ENCODE measurements at places on chromosomes 2 and 18. TPM values are rescaled to one million over a fixed set of nuclear protein-coding genes. Genes with fewer than 3 reads are reported as not detected.

Gene STEAP3
- total RNA-seq, result 5.9 TPM

Gene PLGLB1
- 4.9 TPM for total RNA-seq

Gene ANXA4
- 17.4 TPM for total RNA-seq

Gene COLEC12
- total RNA-seq, result 28.4 TPM

- H3K27me3 ChIP-seq, result no peaks in the 10 kb centered on the region
- H3K4me3 ChIP-seq, result no peak overlapping the region
- DNase-seq, result no peak
- peaks cover 27% of the 10 kb centered on the region for H3K4me1 ChIP-seq
- H3K36me3 ChIP-seq, result no peaks in the 10 kb centered on the region
Observed at GRCh38 chr2:240965296-240965904, 33.0 kb upstream of the SNED1 start.

- H3K27ac ChIP-seq, result no peak overlapping the region
- peaks cover 7% of the 10 kb centered on the region for H3K4me1 ChIP-seq
- no peaks in the 10 kb centered on the region for H3K36me3 ChIP-seq
- no peak overlapping the region for H3K4me3 ChIP-seq
- DNase-seq, result no peak
Observed at GRCh38 chr2:231200805-231201474, 2.5 kb downstream of the ARMC9 start.

DNA sequence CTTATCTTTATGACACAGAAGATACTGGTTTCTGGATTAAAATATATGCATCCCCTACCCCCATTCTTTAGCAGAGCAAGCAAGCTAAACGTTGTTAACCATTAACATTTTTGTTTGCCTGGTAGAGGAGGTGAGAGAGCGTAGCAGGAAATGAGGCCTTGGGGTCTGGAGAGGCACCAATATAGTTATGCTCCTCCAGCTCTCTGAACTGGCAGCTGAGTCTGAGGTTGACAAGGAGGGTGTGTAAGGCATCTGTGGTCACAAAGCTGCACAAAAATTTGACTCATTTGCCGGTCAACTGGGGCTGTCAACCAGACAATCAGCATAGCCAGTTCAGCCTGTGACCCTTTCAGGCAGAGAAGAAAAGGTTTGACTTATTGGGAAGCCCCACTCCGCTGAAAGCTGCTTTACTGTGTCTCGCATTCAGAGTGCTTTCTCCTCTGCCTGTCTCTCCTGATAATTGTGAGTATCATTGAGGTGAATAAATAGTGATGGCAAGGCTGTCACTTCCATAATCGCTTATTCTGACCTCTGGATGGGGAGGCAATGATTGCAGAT, 647.5 kb upstream of the SETBP1 start:
- no peaks in the 10 kb centered on the region for H3K27me3 ChIP-seq
- no peaks in the 10 kb centered on the region for H3K36me3 ChIP-seq
- H3K27ac ChIP-seq, result no peak overlapping the region
- DNase-seq, result no peak

GRCh38 chr2:240280621-240281020, 140.2 kb upstream of the OTOS start:
- H3K27ac ChIP-seq, result no peak overlapping the region
- no peaks in the 10 kb centered on the region for H3K36me3 ChIP-seq
- H3K27me3 ChIP-seq, result no peaks in the 10 kb centered on the region
- H3K4me1 ChIP-seq, result no peaks in the 10 kb centered on the region

DNA sequence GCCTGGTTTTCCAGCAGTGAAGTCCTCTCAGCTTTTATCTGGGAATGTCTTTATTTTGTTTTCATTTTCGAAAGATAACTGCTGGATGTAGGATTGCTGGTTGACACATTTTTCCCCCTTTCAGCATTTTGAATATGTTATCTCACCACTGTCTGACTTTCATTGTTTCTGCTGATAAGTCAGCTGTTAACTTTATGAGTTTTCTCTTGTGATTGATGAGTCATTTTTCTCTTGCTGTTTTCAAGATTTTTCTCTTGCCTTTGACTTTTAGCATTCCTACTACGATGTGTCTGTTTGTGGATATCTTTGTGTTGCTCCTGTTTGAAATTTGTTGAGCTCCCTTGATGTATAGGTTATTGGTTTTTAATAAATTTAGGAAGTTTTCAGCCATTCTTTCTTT, 85.5 kb downstream of the AGPS start:
- H3K36me3 ChIP-seq, result no peaks in the 10 kb centered on the region
- H3K27me3 ChIP-seq, result no peaks in the 10 kb centered on the region
- H3K4me1 ChIP-seq, result no peaks in the 10 kb centered on the region

GRCh38 chr2:102438111-102438510, 15.2 kb downstream of the IL18RAP start:
- H3K4me1 ChIP-seq, result no peaks in the 10 kb centered on the region
- no peaks in the 10 kb centered on the region for H3K27me3 ChIP-seq
- no peak overlapping the region for H3K27ac ChIP-seq
- no peak overlapping the region for H3K4me3 ChIP-seq
- no peaks in the 10 kb centered on the region for H3K36me3 ChIP-seq
- no peak for DNase-seq

- H3K4me1 ChIP-seq, result no peaks in the 10 kb centered on the region
- no peak overlapping the region for H3K4me3 ChIP-seq
- no peaks in the 10 kb centered on the region for H3K27me3 ChIP-seq
- H3K27ac ChIP-seq, result no peak overlapping the region
- no peak for DNase-seq
- H3K36me3 ChIP-seq, result no peaks in the 10 kb centered on the region
Observed at GRCh38 chr2:30110773-30111172, 36.0 kb upstream of the YPEL5 start.

GRCh38 chr2:236562434-236562833, 7.2 kb upstream of the ACKR3 start:
- H3K4me1 ChIP-seq, result no peaks in the 10 kb centered on the region
- no peak overlapping the region for H3K27ac ChIP-seq
- H3K36me3 ChIP-seq, result no peaks in the 10 kb centered on the region
- H3K27me3 ChIP-seq, result no peaks in the 10 kb centered on the region

DNA sequence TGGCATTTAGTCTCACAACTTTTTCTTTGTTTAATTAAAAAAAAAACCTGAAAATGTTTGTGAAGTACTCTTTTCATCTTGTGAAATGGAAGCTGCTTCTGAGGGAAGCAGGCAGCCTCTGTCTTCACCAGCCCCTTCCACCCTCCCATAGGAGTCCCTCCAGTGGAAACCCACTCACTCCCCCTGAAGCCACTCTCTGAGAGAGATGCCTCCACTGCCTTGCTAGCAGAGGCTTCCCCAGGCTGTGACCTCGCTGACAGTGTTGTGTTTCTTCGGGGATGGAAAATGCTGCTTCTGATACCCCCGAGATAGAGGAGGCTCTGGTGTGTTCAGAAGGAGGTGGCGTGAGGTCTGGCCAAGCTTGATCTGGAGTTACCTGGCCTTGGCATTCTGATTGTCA, 59.9 kb downstream of the SH3RF3 start:
- no peaks in the 10 kb centered on the region for H3K4me1 ChIP-seq
- H3K4me3 ChIP-seq, result no peak overlapping the region
- no peaks in the 10 kb centered on the region for H3K27me3 ChIP-seq
- no peak for DNase-seq
- no peak overlapping the region for H3K27ac ChIP-seq

Measured in uterus (tissue), 4 donors.